ENCODE measurements at places on chromosomes 2 and 18.

GRCh38 chr2:70946832-70947442 lies 11.2 kb downstream of the ATP6V1B1 start:
- no peak for DNase-seq

- DNase-seq, result no peak
These were observed 5.5 kb upstream of the SLC4A3 start for GRCh38 chr2:219621935-219622334.

GRCh38 chr18:24227977-24228666 lies 89.3 kb downstream of the CABYR start:
- DNase-seq, result no peak

GRCh38 chr2:216606551-216607276 lies 26.5 kb upstream of the IGFBP2 start:
- peak; percentile 52 for DNase-seq

DNA sequence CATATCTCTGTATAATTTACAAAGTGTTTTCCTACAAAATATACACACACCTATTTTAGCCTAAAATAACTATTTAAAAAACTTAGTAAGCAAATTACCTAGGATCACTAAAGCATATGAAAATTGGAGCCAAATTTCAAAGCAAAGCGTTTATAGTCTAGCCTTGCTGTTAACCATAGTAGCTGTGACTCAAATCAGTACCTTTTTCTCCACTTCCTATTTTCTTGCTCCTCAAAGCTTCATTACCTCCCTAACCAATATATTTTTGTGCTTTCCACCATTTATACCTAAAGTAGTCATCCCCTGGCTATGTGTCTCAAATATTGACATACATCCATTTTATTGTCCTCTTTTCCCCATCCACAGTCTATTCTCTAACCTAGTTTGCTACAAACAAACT lies 73.1 kb downstream of the ERBB4 start:
- DNase-seq, result no peak

DNA sequence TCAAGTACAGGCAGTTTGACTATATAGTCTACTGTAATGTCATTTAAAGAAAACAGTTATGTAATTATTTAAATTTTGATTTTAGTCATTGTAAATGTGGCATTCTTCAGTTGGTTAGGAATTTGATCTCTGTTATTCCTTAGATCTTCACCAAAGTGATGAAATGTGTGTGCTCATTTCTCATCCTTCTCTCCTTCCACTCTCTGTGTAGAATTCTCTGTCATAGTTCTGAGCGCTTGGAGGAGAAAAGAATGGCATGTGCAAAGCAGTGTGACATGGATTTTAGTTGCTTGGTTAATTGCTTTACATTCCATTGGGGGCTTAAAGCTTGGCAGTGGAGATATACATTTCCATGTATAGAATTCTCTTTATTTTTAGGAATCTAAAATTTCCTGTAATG lies 14.8 kb downstream of the PIK3C3 start:
- no peak for DNase-seq

DNA sequence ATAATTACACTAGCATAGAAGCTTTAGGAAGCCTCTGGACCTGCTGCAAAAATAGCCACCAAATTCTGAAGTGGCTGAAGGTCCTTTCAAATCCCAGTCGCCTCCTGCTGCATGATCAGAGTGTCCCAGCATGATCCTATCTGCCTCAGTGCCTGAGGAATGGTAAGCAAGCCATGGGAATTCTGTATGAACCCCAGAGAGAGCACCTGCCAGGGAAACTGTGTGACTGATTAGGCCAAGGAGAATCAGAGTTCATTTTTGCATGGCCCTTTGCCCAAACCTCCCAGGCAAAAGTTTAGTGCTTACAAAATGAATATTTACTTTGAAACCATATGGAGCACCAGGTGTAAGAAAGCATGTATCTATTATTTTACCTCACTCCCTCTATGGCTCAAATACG lies 221.4 kb downstream of the ARL4C start:
- no peak for DNase-seq

DNA sequence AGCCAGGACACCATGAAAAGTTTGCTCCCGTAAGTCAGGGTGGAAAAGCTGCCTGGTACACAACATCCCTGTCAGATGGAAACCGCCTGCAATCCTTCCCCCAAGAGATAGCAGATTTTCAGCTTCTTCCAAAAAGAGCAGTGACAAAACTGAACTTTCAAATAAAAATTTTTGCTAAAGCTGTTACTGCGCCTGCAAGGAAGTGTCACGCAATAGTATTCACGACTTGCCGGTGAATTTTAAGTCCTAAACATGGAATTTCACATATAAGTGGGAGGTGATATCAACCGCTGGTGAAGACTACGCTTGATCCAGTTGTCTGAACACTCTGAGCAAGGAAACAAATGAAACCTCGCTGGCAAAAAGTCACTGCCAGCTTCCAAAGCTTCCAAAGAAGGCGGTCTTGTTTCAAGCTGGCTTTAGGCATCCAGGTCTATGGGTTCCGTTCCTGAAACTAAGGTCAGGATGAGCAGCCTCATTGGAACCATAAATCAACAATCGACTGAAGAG lies 2.8 kb downstream of the COL6A3 start:
- DNase-seq, result no peak

- no peak for DNase-seq
These were observed 621 bp upstream of the KCNS3 start for GRCh38 chr2:17877811-17878280.

- no peak for DNase-seq
These were observed 979 bp downstream of the SLC9A2 start for GRCh38 chr2:102620332-102620731.

DNA sequence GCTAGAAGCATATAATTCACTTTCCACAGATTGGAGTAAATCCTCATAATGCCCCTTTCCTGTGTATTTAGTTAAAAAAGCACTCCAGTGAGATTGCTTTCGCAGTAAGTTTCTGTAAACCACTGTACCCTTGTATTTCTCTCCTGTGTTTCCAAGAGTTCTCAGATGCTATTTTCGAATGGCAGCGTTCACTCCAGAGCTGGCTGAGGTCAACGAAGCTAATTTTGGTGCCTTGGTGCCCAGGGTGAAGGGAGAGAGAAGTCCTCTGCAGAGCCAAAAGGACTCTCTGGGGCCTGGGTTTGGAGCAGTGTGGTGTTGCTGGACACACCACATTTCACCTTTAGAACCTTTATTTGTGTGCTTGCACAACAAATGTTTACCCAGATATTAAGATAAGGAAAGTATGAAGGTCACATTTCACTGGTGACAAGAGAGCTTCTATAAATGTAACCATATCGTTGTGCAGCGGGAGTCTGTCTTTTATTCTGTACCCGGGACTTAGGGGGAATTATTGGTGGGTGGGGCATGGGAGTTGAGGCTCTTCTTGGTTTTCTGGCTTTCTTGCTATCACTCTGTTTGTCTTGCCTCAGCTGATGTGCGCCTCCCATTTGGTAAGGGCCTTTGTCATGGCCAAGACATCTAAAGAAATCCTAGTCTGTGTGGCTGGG lies 9.9 kb downstream of the EPAS1 start:
- DNase-seq, result no peak

DNA sequence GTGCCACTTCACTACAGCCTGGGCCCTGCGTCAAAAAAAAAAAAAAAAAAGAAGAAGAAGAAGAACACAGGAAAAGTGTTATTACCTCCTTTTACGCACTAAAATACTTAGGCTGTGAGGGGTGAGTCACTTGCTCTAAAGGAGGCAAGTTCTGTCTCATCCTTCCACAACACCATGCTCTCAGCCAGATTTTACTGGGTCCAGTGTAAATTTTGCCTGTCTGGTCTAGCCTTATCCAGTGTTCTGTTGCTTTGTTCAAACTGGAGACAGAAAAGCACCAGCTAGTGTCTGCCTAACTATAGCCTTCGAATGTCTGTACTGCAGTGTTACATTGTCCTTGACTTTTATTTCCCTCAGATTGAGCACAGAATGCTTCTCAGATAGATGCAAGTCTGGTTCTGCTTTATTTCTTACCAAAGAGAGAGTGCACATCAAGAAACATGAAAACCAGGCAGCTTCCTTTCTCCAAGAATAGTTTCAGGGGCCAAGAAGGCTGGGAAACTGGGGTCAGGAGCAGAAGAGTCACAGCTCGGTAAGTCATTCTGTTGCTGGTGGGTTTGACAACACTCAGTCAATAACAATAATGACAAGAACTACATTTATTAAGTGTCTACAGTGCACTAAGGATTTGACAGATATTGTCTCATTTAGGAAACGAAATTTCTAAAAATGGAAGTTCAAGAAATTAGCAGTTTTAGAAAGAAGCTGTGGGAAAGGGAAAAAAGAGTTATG lies 3.1 kb upstream of the MSGN1 start:
- DNase-seq, result no peak

DNA sequence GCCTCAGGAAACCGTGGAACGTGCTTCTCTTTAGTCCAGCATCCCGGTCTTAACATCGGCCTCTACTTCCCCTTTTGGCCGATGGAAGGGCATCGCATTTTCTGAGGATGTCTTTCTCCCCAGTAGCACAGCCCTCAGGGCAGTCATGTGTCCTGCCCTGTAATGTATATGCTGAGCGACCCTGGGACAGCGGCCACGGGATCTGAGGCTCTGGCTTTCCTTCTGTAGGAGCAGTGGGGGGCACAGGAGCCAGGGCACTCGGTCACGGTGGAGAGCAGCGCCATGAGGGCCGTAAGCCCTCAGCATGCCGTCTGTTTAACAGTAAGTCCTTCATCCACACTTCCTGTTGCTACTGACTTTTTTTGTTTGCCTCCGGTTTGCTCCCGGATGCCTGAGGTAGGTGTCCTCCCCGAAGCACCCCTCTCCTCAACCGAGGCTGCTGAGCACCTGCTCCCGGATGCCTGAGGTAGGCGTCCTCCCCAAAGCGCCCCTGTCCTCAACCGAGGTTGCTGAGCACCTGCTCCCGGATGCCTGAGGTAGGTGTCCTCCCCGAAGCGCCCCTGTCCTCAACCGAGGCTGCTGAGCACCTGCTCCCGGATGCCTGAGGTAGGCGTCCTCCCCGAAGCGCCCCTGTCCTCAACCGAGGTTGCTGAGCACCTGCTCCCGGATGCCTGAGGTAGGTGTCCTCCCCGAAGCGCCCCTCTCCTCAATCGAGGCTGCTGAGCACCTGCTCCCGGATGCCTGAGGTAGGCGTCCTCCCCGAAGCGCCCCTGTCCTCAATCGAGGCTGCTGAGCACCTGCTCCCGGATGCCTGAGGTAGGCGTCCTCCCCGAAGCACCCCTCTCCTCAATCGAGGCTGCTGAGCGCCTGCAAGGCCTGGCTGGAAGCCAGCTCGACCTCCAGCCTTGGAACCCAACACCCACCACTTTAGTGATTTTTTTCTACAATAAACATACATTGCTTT lies 169.3 kb downstream of the HDAC4 start:
- DNase-seq, result no peak

DNA sequence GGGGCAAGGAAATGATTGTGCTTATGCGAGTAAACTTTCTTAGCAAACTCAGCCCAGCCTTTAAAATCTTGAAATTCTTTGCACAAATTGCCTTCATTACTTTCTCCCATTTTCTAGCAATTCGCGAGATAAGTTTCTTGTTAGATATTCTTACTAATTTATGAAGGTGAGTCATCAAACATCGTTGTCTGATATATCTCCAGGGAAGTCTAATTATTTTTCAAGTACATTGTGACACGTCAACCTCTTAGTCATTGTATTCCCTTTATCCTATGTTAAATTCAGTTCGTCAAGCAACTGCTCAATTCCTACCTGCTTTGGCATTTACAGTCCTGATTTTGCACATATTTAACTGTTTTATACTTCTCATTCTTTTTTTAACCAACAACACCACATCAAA lies 854.5 kb upstream of the CRIM1 start:
- DNase-seq, result no peak

GRCh38 chr2:61543062-61543461 lies 4.9 kb upstream of the XPO1 start:
- no peak for DNase-seq

- DNase-seq, result no peak
These were observed 175.5 kb downstream of the ZNF407 start for GRCh38 chr18:74773171-74773624.

DNA sequence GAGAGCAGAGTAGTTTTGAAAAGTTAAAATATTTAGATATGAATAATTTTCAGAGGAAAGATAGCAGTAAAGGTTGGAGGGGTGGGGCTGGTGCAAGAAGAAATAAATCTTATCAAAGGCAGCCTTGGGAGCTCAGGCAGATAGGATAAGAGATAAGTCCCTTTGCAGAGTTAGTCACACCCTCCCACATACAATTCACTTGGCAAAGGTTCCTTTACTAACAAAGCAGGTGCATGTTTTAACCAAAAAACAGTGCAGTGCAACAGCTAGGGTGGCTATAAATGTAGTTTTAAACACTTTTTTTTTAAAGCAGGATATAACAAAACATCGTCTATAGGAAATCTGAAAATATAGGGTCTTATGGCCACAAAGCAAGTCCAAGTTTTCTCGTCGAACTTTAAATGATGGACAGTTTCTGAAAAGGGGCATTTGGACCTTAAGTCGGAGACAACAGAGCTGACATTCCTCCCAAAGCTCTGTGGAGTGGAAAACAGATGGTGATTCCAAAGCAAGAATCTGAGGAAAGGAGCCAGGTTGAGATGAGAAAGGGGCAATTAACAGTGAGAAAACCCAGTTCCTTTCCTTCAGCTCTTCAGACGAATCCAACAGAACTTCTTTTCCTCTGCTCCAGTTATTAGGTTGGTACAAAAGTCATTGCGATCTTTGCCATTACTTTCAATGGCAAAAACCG lies 53.0 kb downstream of the EPHA4 start:
- DNase-seq, result no peak

DNA sequence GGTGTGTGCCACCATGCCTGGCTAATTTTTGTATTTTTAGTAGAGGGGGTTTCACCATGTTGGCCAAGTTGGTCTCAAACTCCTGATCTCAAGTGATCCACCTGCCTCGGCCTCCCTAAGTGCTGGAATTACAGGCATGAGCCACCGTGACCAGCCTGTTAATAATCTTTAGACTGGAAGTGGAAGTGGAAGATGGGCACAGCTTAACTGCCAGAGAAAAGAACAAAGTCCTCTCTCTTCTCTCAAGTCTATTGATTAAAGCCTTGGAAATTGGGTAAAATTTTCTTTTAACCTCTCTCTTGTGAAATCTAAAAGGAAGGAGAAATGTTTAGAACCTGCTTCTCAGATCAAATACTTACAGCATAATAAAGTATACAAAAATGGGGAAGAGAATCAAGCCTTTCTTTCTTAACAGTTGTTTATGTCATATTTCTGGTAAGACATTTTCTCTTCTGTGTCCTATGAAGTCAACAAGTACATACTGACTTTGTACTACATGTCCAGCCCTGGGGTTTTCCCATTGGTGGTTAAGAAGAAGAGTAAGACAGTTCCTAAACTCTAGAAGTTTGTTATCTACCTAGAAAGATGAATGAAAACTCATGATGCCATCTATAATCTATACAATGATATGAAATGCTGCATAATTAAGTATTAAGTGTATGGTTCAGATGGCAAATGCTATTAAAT lies 4.6 kb downstream of the TMEM169 start:
- no peak for DNase-seq

Data from NCI-H1417 treated with DMSO at 0.1 percent for 48 hours (cell line).